T-helper 22 cell (primary cell): ENCODE measurements at places on chromosomes 5 and 9.

DNA sequence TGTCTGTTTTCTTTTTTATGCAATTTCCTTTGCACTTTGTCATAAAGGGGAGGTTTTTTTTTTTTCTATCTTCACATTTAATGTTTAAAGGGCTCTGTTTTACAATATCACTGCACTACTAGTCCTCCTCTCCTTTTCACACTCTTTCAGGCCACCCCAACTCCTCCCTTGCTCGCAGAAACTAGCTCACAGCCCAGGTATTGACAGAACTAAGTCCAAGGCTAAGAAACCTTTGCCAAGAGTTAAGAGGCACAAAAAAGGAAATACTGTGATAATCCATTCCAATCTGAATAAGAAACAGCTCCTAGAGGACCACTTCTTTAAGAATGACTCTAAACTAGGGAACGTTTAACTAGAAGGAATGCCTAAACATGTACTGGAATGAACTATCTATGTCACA, 1.1 kb upstream of the FGF10 start:
- DNase-seq, result no peak

- no peak for DNase-seq
Observed at GRCh38 chr5:141846031-141846430, 32.2 kb downstream of the PCDH1 start.

GRCh38 chr5:167709625-167710024, 581.8 kb upstream of the WWC1 start:
- no peak for DNase-seq

DNA sequence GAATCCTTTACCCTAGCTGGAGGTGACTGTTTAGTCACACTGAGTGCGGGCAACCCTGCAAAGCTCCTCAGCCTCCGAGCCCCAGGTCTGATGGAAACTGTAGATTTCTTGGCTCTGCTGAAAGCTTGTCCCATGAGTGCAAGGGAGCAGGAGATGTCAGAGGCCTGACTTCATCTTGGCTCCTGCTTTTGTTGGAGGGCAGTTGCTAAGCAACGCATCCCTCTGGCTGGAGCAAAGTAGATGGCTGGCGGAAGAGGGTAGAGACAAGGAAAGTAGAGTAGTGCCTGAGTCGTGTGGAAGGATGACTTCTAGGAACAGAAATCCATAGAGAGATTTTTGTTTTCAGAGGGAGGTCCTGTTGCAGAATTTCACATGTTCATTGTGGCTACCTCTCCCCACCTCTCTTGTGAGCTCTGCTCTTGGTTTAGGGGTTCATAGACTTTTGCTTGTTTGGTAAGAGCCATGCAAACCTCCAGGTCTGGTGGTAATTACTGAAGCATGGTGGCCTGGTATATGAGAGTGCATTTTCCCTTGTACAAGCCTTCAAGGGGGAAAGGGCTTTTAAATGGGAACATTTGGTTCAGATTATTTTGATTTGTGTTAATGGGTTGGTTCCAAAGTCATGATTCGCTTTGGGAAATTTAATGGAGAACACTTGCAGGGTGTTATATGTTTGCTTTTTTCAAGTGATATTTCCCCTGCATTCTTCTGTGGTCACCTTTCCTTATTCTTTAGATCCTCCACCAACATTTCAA, 71.5 kb downstream of the ARHGAP26 start:
- no peak for DNase-seq
